ENCODE measurements at places on chromosomes 5 and 9.

- DNase-seq = no peak
Measured at GRCh38 chr5:145158730-145159129, 676.4 kb downstream of the PRELID2 start.

GRCh38 chr5:132234684-132235062 is 7.0 kb upstream of the P4HA2 start:
- no peak for DNase-seq

GRCh38 chr9:37693260-37693659 is 42.5 kb downstream of the FRMPD1 start:
- no peak for DNase-seq

DNA sequence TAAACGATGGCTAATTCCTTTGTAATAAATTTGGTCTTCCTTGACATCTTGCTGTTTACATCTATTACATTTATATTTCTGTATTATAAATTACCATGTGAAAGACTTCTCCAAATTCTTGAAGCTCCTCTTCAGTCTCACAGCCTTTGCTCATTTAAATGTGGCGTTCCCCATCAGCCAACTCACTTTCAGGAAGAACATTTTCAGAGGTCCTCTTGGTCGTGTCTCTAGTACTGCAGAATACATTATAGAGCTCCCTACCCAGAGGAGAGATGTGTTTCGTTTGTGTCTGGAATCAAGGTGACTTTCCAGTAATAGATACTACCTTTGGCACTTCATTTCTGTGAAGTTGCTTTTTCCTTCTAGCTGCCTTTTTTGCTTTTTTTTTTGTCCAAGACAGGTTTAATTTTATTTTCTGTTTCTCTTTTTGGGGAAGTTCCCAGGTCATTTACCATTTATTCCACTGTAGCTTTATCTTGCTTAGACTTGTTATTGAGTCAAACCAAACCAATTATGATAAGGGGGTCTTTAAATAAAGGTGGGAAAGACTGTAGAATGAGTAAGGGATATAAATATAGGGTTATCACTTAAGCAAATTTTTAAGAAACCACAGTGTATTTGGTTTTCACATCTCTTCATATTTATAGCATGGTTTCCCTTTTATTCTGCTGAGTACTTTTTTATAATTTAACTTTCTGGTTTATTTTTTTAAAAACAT is 12.8 kb downstream of the UBE2B start:
- no peak for DNase-seq

- DNase-seq = no peak
Measured at GRCh38 chr9:15203581-15203980, 103.4 kb downstream of the TTC39B start.

GRCh38 chr5:177351392-177352329 is at the start of gene LMAN2:
Gene LMAN2, minus strand, starts transcription at chr5:177351668. Its CDS starts 21 bp downstream, at chr5:177351647.
- peak; percentile 81 for DNase-seq
